ENCODE measurements at places on chromosomes 4 and X.

DNA sequence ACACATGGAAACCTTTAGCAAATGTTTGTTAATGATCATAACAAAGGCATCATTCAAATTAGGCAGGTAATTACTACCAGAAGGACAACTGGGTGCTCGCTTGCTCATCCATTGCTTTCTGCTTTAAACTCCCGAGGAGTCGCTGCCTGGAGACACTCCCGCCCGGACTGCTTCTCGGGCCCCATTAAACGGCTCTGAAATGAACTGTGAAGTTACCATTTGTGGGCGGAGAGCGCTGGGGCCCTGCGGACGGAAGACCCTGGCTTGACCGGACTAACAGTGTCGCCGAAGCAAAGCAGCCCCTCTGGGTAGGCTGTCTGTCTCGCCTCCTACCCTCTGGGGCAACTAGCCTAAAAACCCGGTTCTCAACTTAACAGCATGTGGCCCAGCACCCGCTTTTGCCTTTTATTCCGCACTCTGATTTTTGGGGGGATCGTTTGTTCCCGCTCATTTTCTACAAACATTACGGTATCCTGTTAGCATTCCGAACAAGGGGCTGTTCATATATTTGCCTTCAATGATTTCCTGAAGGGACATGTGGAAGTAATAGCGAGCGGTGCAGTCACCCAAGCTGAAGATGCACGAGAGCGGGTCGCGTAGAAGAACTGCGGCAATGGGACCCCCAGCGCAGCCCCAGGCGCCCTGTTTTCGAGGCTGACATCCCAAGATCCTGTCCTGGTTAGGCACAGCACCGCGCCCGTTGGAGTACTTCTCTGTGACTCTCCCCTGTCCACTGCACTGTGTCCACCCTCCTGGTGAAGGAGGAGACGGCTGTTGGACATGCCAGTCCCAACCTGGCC is 1.6 kb upstream of the PDGFRA start:
- no peaks in the 10 kb centered on the region for H3K36me3 ChIP-seq
- peak; percentile 12 for DNase-seq
- H3K27me3 ChIP-seq: peaks cover 78% of the 10 kb centered on the region
- H3K27ac ChIP-seq: no peak overlapping the region
- peak overlapping the region; percentile 39 for H3K4me3 ChIP-seq
- H3K4me1 ChIP-seq: peaks cover 41% of the 10 kb centered on the region

GRCh38 chr4:142293536-142293935 is 552.6 kb downstream of the INPP4B start:
- H3K27ac ChIP-seq: peak overlapping the region; percentile 3
- DNase-seq: no peak
- peaks cover 67% of the 10 kb centered on the region for H3K4me1 ChIP-seq
- H3K36me3 ChIP-seq: peaks cover 62% of the 10 kb centered on the region

DNA sequence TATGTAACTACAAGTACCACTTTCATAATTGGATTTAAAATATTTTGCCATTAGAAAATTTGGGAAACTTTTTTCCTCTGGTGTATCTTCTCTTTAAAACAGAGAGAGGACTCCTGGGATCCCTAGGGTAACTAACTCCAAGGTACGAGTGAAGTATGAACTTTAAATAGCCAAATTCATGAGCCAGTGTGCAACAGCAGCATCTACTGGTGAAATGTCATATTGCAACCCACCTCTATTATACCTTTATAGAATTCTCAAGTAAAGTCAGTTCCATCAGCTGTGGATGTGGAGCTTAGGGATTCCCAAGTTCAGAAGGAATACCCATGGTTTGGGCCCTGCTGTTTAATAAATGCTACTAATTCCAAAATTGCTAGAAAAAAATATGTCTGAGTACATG is 282.7 kb upstream of the TAPT1 start:
- H3K36me3 ChIP-seq: no peaks in the 10 kb centered on the region
- H3K4me3 ChIP-seq: no peak overlapping the region
- H3K27ac ChIP-seq: no peak overlapping the region
- no peak for DNase-seq

- H3K4me1 ChIP-seq: no peaks in the 10 kb centered on the region
- H3K27ac ChIP-seq: no peak overlapping the region
- no peak for DNase-seq
- no peak overlapping the region for H3K4me3 ChIP-seq
- H3K36me3 ChIP-seq: peaks cover 2% of the 10 kb centered on the region
Measured at GRCh38 chrX:54089191-54089590, 44.9 kb upstream of the PHF8 start.

GRCh38 chr4:110361921-110362320 is 114.0 kb upstream of the ENPEP start:
- H3K4me1 ChIP-seq: no peaks in the 10 kb centered on the region
- H3K36me3 ChIP-seq: no peaks in the 10 kb centered on the region
- no peak overlapping the region for H3K27ac ChIP-seq
- H3K4me3 ChIP-seq: no peak overlapping the region
- no peak for DNase-seq

DNA sequence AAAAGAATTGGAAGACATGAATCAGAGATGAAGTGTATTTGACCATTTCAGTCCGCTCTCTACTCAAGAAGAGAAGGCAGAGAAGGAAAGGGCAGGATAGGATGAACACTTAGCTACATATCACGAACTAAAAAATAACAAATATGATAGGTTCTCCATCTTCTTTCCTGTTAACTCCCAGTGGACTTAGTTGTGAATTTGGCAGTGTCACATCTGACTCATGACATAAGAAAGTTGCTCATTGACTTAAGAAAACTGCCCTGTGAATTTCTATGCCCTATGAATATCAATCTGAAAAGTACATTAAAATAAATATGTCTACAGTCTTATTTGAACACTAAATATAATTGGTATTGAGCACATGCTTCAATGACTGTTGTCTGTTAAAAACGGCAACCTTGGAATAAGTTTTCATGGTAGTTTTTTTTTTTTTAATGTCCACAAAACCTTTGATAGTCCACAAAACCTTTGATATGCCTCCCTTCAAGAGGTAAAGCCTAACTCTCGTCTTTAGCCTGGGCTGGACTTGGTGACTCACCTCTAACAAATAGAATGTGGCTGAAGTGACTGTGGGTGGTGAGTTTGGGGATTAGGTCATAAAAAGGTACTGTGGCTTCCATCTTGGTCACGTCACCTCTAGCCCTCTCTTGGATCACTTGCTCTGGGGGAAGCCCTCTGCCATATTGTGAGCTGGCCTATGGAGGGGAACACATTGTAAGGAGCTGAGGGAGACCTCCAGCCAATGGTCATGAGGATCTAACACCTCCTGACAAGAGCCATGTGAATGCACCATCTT is 184.7 kb upstream of the S100G start:
- no peak for DNase-seq
- H3K27ac ChIP-seq: no peak overlapping the region
- H3K4me1 ChIP-seq: no peaks in the 10 kb centered on the region
- no peak overlapping the region for H3K4me3 ChIP-seq
- no peaks in the 10 kb centered on the region for H3K27me3 ChIP-seq

GRCh38 chr4:185523862-185524261 is 11.4 kb downstream of the PDLIM3 start:
- no peak overlapping the region for H3K27ac ChIP-seq
- no peak for DNase-seq
- peaks cover 25% of the 10 kb centered on the region for H3K27me3 ChIP-seq
- no peaks in the 10 kb centered on the region for H3K36me3 ChIP-seq

GRCh38 chr4:148618856-148619255 is 176.6 kb upstream of the NR3C2 start:
- no peak overlapping the region for H3K27ac ChIP-seq
- no peak for DNase-seq
- no peaks in the 10 kb centered on the region for H3K36me3 ChIP-seq

GRCh38 chrX:150880808-150881165 is 17.7 kb downstream of the CD99L2 start:
- H3K4me1 ChIP-seq: peaks cover 26% of the 10 kb centered on the region
- H3K4me3 ChIP-seq: no peak overlapping the region
- no peak for DNase-seq
- H3K27ac ChIP-seq: peak overlapping the region; percentile 73
- H3K27me3 ChIP-seq: no peaks in the 10 kb centered on the region

DNA sequence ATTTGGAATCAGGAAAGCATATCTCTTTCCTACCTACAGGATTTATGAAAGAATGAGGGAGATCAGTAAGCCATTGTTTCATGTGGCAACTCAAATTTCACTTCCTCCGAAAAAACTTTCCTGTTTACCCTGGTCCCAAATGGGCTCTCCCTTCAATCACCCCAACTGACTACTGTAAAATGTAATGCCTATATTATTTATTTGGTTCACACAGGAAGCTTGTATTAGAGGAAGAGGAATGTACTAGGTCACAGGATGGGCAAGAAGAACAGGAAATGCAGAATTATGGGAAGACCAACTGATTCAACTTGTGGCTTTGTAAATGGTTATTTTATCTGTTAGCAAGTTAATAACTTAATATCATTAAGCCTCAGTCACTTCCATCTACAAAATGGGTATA is 23.1 kb downstream of the COL4A6 start:
- DNase-seq: no peak
- H3K27ac ChIP-seq: no peak overlapping the region
- no peaks in the 10 kb centered on the region for H3K4me1 ChIP-seq
- H3K36me3 ChIP-seq: no peaks in the 10 kb centered on the region

- H3K4me3 ChIP-seq: no peak overlapping the region
- DNase-seq: no peak
- H3K4me1 ChIP-seq: peaks cover 37% of the 10 kb centered on the region
Measured at GRCh38 chr4:163621821-163622220, 127.3 kb downstream of the TMA16 start.

- DNase-seq: no peak
- H3K27ac ChIP-seq: no peak overlapping the region
- no peaks in the 10 kb centered on the region for H3K4me1 ChIP-seq
- no peak overlapping the region for H3K4me3 ChIP-seq
- no peaks in the 10 kb centered on the region for H3K36me3 ChIP-seq
Measured at GRCh38 chrX:123464709-123465108, 268.1 kb downstream of the THOC2 start.

- no peak overlapping the region for H3K27ac ChIP-seq
- no peak overlapping the region for H3K4me3 ChIP-seq
- no peaks in the 10 kb centered on the region for H3K27me3 ChIP-seq
- H3K36me3 ChIP-seq: no peaks in the 10 kb centered on the region
- no peaks in the 10 kb centered on the region for H3K4me1 ChIP-seq
- DNase-seq: no peak
Measured at GRCh38 chr4:181525634-181526033, 717.6 kb upstream of the TENM3 start.

DNA sequence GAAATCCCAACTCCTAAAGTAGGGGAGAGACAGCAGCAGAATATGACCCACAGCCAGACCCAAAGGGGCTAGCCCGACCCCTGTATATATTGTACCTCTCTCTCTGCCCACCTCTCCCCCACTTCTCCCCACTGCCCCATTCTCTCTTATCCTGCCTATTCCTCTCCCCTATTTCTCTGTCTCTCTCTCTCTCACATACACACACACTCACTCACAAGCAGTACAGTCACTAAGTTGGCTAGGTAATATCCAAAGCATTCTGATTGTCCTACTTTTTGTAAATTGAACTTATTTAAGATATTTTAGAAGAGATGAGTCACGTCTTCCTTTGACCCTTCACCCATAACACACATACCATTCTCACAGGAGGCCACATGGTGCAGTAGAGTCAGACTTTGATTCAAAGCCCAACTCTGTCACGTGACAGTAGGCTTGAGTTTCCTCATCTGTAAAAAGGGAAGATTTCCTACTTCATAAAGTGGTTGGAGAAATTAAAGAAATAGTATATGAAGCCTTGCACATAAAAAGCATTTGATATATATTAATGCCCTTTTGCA is 29.5 kb downstream of the SRPX2 start:
- no peak overlapping the region for H3K27ac ChIP-seq
- no peak overlapping the region for H3K4me3 ChIP-seq
- DNase-seq: no peak
- no peaks in the 10 kb centered on the region for H3K36me3 ChIP-seq
- H3K4me1 ChIP-seq: peaks cover 9% of the 10 kb centered on the region

GRCh38 chrX:133550665-133551485 is 135.6 kb upstream of the GPC4 start:
- DNase-seq: no peak
- no peak overlapping the region for H3K4me3 ChIP-seq
- H3K27me3 ChIP-seq: no peaks in the 10 kb centered on the region
- H3K27ac ChIP-seq: no peak overlapping the region
- H3K4me1 ChIP-seq: no peaks in the 10 kb centered on the region

DNA sequence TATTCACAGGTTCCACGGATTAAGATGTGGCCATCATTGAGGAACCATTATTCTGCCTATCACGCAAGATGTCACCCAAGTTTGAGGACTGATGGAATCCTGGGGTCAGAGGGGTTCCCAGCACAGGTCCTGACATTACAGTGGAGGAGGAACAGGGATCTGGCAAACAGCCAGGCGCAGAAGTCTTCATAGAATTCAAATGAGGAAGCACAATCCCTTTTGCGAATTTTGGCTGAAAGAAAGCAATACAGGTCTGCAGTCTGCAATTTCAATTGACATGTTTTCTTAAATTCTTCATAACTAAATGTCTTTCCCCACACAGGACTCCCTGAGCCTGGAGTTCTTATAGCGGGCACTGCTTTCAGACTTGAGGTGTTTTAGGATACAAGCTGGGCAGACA is 14.5 kb downstream of the DOCK11 start:
- H3K27ac ChIP-seq: peak overlapping the region; percentile 21
- peaks cover 53% of the 10 kb centered on the region for H3K4me1 ChIP-seq
- H3K4me3 ChIP-seq: no peak overlapping the region

GRCh38 chr4:82739287-82740190 is 59.1 kb downstream of the SCD5 start:
- no peaks in the 10 kb centered on the region for H3K4me1 ChIP-seq
- no peaks in the 10 kb centered on the region for H3K36me3 ChIP-seq
- peaks cover 4% of the 10 kb centered on the region for H3K27me3 ChIP-seq
- peak; percentile 92 for DNase-seq

DNA sequence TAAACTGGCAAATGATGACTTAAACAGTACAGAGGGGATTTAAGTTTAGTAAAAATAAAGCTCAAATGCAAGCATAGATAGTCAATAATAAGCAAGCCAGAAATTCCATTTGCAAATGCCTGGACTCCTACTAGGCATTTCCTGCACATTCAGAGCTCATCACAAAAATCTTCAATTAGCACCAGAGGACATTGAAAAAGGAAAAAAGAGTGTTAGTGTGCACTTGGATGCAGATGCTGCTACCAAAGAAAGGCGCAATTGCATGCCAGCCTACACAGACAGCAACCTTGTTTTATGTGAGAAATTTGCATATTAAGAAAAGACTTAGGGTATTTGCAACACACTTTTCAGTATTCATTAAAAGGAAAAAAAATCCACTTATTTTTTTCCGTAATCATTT is 282.1 kb downstream of the GRIA2 start:
- H3K36me3 ChIP-seq: no peaks in the 10 kb centered on the region
- H3K4me1 ChIP-seq: no peaks in the 10 kb centered on the region
- DNase-seq: no peak

- peak; percentile 5 for DNase-seq
- H3K36me3 ChIP-seq: peaks cover 31% of the 10 kb centered on the region
- no peaks in the 10 kb centered on the region for H3K27me3 ChIP-seq
Measured at GRCh38 chrX:1463581-1463980, 10.9 kb upstream of the ASMTL start.

- no peak overlapping the region for H3K27ac ChIP-seq
- no peak overlapping the region for H3K4me3 ChIP-seq
- no peak for DNase-seq
- peaks cover 3% of the 10 kb centered on the region for H3K27me3 ChIP-seq
Measured at GRCh38 chr4:155592938-155593297, 73.7 kb upstream of the GUCY1A1 start.

- no peaks in the 10 kb centered on the region for H3K27me3 ChIP-seq
- H3K27ac ChIP-seq: no peak overlapping the region
- no peak overlapping the region for H3K4me3 ChIP-seq
- H3K4me1 ChIP-seq: peaks cover 11% of the 10 kb centered on the region
- H3K36me3 ChIP-seq: peaks cover 8% of the 10 kb centered on the region
Measured at GRCh38 chrX:10117864-10118377, 38.9 kb upstream of the CLCN4 start.

Data from activated CD4-positive, alpha-beta T cell treated with anti-CD3 and anti-CD28 coated beads for 36 hours (primary cell).